NCI-H1930 (cell line): ENCODE measurements at places on chromosomes 1 and 21.

DNA sequence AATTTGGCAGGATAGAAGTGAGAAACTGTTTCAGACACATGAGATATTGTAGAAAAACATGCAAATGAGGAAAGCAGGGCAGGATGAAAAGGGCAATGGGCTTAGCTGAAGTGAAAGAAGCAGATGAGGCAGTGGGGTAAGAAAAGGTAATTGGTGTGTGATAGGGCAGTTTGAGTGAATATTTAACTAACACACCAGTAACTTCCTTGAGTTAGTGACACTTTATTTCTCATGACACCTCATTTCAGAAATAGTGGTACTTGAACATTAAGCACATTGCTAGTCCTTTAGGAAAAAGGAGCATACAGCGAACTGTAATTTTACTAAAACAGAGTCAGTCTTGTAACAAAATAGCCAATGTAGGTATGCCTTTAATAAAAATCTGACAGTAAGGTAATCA is 415.0 kb downstream of the DPYD start:
- DNase-seq, result no peak

GRCh38 chr1:208641579-208642280 is 397.5 kb upstream of the PLXNA2 start:
- DNase-seq, result no peak

DNA sequence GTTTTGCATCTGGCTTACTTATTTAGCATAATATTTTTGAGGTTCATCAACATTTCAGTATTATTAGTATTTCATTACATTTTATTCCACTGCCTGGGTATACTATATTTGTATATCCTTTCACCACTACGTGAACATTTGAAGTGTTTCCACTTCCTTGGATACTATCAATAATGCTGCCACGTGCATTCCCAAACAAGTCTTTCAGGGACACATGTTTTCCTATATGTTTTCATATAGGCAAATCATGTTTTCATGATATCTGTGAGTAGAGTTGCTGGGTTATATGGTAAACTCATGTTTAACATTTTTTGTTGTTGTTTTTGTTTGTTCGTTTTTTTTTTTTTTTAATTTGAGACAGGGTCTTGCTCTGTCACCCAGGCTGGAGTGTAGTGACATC is 380.1 kb downstream of the OMA1 start:
- no peak for DNase-seq

DNA sequence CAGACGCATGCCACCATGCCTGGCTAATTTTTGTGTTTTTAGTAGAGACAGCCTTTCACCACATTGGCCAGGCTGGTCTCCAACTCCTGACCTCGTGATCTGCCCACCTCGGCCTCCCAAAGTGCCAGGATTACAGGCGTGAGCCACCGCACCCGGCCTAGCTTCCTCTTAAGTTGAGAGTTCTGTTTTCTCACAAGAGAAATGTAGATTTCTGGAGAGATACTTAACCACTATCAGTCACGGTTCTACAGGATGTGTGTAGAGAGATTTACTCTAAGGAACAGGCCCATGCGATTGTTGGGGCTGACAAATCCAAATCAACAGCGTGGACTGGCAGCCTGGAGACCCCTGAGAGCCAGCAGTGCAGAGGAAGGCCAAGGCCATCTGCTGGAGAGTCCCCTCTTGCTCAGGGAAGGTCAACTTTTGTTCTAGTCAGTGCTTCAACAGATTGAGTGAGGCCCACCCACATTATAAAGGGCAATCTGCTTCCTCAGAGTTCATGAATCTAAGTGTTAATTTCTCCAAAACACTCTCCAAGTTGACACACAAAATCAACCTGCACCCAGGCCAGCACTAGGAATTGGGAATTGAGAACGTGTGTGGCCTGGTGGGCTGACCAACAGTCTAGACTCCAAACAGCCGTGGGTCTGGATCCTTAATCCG is 38.7 kb downstream of the CHAF1B start:
- DNase-seq, result no peak

GRCh38 chr1:48756683-48757316 is 19.9 kb downstream of the BEND5 start:
- DNase-seq, result no peak

DNA sequence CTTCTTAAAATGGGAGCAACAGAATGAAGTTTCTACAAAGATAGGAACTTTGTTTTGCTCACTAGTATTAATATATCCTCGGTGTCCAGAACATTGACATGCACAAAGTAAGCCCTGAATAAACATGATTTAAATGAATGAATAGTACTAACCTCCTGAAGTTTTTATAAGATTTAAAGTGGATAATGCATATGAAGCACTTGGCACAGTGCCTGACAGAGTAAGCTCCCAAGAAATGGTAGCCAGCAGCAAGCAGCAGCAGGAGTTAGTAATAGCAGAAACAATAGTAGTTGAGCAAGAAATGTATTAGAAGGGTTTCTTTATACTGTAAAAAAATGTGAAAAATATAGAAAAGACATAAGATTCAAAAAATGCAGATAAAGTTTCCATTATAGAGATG is 258.1 kb upstream of the C1orf87 start:
- DNase-seq, result no peak

DNA sequence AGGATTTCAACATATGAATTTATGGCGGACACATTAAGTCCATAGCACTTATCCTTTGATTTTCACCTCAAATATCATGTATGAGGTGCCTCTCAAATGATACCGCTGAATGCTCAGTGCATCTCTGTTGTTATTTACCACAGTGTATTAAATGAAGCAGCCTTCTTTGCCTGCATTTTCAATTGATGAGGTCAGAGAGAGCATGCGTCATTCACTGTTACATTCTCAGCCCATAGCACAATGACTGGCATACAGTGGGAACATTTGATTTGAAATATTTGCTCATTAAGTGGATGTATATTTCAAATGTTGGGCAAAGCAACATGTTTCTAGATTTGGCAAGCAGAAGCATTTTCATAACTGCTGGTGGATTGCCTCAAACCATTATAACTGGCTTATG is 45.7 kb downstream of the LRRC7 start:
- no peak for DNase-seq

- DNase-seq, result no peak
Observed at GRCh38 chr1:176479971-176480370, 17.0 kb downstream of the PAPPA2 start.

GRCh38 chr1:219744652-219745469 is 132.0 kb upstream of the ZC3H11B start:
- DNase-seq, result no peak

- DNase-seq, result no peak
Observed at GRCh38 chr1:107095647-107096046, 39.2 kb downstream of the PRMT6 start.

- DNase-seq, result peak; percentile 45
Observed at GRCh38 chr1:58652651-58653184, 47.1 kb downstream of the MYSM1 start.

DNA sequence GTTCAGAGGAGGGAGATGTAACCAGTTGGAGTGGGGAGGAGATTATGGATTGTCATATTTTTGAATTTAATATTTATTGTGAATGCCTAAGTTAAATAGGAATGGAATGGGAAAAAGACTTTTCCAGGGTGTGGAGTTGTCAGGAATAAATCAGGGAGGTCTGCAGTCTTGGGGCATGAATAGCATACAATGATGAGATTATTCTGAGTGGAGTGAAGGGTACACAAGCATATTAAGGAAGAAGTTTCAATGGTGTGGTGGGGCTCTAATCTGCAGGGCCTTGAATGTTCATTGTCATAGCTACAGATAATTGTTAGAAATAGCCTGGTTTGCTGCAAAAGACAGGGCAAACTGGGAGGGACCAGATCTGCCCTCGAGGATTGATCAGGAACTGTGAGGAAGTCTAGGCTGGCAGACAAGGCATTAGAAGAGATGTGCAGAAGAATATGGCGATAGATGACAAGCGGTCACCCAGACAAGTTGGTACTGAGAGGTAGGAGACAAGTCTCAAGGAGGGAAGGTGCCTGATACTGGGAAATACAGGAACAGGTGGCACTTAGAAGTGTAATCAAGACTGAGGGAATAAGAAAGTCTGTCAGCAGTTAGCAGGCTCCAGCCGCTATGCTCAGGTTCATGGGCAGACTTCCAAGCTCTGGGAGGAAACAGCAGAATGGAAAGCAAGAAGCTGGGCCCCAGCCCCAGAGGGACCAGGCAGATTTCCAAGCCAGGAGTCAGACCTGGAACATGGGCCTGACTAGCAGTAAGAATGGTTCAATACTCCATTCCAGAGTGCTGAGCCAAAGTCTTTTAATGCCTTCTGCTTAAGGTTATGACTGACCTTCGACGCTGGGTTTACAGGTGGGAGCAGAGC is 20.9 kb upstream of the RGL1 start:
- no peak for DNase-seq

DNA sequence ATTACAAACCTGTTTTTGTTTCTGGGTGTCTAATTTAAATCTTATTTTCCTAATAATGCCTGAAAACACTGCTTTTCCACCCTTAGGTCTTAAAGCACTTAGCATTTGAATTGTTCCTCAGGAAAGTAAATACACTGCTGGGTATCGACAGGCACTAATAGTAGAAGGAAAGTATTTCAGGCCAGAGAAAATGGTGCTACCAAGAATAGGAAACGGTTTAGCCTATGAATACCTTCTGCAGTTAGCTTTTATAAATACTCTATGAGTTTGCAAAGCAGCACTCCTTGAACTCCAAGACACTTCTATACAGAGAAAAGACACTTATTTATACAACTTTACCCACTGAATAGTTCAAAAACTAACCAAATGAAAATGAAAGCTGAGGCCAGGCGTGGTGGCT is 6.8 kb downstream of the FUBP1 start:
- no peak for DNase-seq

DNA sequence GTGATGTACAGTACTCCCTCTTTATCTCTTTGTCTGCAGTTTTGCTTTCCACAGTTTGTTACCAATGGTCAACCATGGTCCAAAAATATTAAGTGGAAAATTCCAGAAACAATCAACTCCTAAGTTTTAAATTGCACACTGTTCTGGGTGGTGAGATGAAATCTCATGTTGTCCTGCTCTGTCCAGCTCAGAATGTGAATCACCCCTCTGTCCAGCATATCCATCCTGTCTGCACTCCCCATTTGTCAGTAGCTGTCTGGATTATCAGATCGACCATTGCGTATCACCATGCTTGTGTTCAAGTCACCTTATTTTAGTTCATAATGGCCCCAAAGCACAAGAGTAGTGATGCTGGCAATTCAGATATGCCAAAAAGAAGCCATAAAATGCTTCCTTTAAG is 118.2 kb upstream of the PDE4B start:
- DNase-seq, result no peak

DNA sequence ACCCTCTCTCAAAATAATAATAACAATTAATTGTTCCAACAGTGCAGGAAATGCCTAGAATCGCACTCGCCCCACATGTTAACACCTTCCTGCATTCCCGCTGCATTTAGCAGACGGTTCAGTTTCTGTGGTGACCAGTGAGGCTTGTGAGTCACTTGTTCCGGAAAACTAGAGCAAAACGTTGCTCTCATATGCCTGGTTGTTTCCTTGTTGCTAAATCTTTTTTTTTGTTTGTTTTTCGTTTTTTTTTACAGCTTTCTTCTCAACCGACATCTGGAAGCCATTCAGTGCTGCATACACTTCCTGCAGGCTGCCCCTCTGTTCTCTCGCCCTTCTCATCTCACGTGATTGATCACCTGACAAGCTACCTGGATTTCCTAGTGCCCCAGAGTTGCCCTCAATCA is 56.9 kb upstream of the TMPRSS2 start:
- no peak for DNase-seq

DNA sequence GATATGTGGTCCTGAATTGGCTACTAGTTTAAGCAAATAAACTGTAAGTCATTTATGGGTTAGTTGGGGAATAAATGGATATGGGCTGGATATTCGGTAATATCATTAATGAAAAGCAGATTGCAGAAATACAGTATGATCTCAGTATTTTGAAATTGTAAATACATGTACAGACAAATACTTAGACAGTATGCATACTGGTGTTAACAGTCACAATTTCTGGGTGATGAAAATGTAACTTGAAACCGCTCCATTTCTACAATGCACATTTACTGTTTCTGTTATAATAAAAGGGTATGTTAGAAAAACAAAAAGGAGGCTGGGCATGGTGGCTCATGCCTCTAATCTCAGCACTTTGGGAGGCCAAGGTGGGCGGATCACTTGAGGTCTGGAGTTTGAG is 28.0 kb downstream of the BLZF1 start:
- no peak for DNase-seq

DNA sequence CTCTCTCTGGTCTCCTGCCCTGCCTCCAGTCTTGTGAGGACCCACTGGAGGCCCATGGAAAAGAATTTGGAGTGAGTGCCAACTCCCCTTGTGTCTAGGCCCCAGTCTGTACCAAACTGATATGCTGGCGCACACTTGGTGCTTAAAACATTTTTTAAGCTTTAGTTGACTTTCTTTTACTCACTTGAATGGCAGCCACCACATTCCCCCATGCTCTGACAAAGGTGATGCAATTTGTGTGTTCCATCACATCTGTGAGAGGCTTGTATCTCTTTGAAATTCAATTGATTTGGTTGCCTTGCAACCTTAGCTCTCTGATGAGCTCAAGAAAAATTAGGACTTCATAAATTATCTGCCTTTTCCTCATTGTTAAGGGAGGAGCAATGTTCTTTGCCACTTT is 30.5 kb upstream of the WDTC1 start:
- DNase-seq, result no peak

GRCh38 chr1:212242288-212242984 is 42.8 kb upstream of the PPP2R5A start:
- no peak for DNase-seq

- DNase-seq, result no peak
Observed at GRCh38 chr1:200384818-200385390, 24.9 kb downstream of the ZNF281 start.

GRCh38 chr1:27807385-27807784 is 23.2 kb upstream of the PPP1R8 start:
- DNase-seq, result no peak

DNA sequence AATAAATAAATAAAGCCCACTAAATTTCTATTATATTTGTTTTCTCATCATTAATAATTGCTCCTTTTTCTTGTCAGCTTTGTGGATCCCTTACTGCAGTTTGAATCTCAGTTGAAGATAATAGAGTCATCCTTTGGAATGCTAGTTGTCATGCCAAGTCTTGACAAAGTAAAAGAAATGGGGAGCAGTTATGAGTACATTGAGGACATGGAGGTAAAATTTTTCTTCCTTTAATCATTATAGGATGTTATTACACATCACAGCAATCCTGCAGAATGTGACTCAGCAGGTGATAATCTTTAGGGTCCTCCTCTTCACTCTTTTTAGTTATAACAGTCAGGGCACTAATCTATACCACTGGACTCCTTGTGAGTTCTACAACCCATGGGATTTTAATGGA is 24.1 kb downstream of the MROH9 start:
- no peak for DNase-seq

- peak; percentile 30 for DNase-seq
Observed at GRCh38 chr1:183185941-183186490, at the start of gene LAMC2. Gene LAMC2, plus strand, starts transcription at chr1:183186264. Its CDS starts 89 bp downstream, at chr1:183186353.

GRCh38 chr1:181397845-181398244 is 85.5 kb upstream of the CACNA1E start:
- no peak for DNase-seq
